Natural killer cell treated with Interleukin-12 subunit alpha and Interleukin-12 subunit beta and Interleukin-15 and Interleukin-18, amount 100 ng/mL, for 72 hours (primary cell): ENCODE measurements at places on chromosomes 6 and 20. TPM values are rescaled to one million over a fixed set of nuclear protein-coding genes. Genes with fewer than 3 reads are reported as not detected.

Gene RWDD2A
- 1.5 TPM for total RNA-seq

Gene FERMT1
- not detected for total RNA-seq

Gene B3GALT4
- total RNA-seq, result 11.2 TPM

Gene MLIP
- not detected for total RNA-seq

Gene PRELID3B
- total RNA-seq, result 89.0 TPM

Gene ARMC12
- total RNA-seq, result not detected

Gene LTA
- 3,727 TPM for total RNA-seq

Gene BIRC7
- not detected for total RNA-seq

Gene MAS1
- total RNA-seq, result not detected

Gene CALHM4
- not detected for total RNA-seq

Gene ELOVL2
- total RNA-seq, result not detected

Gene ESR1
- 2.3 TPM for total RNA-seq

Gene PRSS16
- not detected for total RNA-seq

Gene SLPI
- total RNA-seq, result not detected

Gene ETV7
- 19.8 TPM for total RNA-seq

Gene APCDD1L
- not detected for total RNA-seq

Gene CYB5R4
- total RNA-seq, result 39.3 TPM
